Gastrocnemius medialis (tissue), 4 donors: ENCODE measurements at places on chromosomes 6 and 20.

DNA sequence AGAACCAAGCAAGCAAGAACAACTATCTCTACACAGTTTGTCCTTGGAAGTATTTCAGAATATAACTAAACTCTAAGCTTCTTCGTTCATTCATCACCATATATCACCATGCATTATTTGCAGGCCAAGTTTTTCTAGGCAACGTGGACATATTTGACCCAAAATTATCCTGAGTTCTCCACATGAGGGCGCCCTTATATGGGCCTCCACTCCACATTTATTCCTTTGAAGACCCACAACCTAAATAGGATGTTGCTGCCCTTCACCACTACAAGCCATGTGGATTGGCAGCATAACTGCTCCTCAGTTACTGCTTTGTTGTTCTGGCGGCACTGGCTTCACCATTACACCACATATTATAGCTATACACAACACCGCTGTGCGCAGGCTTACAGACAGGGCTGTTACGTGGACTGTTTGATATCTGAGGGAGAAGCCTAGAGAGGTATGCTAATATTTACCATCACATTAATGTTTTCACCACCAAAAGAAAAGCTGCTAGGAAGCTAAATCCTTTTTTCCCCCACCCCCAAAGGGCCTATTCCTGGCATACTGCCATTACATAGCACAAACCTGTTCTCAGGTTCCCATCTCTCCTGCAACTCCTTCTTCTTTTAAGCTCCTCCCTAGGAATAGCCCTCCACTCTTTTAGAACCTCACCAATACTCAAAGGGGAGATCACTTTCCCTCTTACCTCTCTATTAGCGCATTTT lies 411.7 kb downstream of the C6orf118 start:
- no peak overlapping the region for H3K27ac ChIP-seq
- DNase-seq: no peak
- no peaks in the 10 kb centered on the region for H3K36me3 ChIP-seq

- peak; percentile 71 for DNase-seq
- H3K36me3 ChIP-seq: peaks cover 4% of the 10 kb centered on the region
- H3K4me1 ChIP-seq: peaks cover 20% of the 10 kb centered on the region
- no peak overlapping the region for H3K4me3 ChIP-seq
- peak overlapping the region; percentile 68 for H3K27ac ChIP-seq
- no peaks in the 10 kb centered on the region for H3K27me3 ChIP-seq
Observed at GRCh38 chr20:41476013-41476441, 109.4 kb upstream of the EMILIN3 start.

DNA sequence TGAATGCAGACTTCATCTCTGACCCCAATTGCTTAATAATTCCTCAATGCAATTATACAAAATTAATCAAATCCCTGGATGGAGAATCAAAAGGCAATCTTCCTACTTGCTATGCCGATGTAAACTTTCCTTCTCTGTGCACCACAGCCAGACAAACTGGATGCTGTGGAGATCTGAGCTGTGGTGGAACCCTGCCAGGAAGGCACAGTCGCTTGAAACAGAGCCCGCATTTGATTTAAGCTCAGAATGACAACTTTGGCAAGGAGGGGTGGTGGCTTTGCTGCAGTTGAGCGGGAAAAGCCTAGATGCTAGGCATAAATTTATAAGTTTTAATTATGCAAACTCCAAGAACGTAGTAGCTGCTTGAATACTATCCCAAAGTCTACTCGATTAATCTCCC lies 190.8 kb downstream of the MTFR2 start:
- H3K27ac ChIP-seq: peak overlapping the region; percentile 42
- H3K4me1 ChIP-seq: peaks cover 5% of the 10 kb centered on the region
- H3K4me3 ChIP-seq: no peak overlapping the region
- H3K27me3 ChIP-seq: no peaks in the 10 kb centered on the region
- H3K36me3 ChIP-seq: no peaks in the 10 kb centered on the region
- no peak for DNase-seq

DNA sequence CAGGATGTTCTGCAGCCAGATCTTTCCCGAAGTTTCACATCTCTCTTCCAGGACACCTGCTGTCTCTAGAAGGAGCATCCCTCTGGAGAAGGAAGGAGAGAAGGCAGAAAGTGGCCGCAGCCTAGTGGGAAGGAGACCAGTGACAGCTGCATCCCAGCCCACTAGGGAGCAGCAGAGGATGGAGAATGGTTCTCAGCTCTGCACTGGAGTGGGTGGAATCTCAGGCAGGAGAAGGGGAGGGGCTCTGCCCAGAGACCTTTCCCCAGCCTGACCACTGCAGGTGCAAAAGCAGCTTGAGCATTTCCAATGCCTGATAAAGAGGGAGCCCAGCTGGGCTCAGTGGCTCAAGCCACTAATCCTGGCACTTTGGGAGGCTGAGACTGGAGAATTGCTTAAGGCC lies 32.3 kb downstream of the NCR2 start:
- no peak overlapping the region for H3K4me3 ChIP-seq
- H3K36me3 ChIP-seq: no peaks in the 10 kb centered on the region
- H3K27me3 ChIP-seq: peaks cover 50% of the 10 kb centered on the region
- H3K27ac ChIP-seq: no peak overlapping the region
- no peak for DNase-seq

GRCh38 chr20:31721408-31722256 lies 1.0 kb downstream of the BCL2L1 start:
- peaks cover 17% of the 10 kb centered on the region for H3K36me3 ChIP-seq
- peaks cover 35% of the 10 kb centered on the region for H3K4me1 ChIP-seq
- no peaks in the 10 kb centered on the region for H3K27me3 ChIP-seq
- peak overlapping the region; percentile 97 for H3K27ac ChIP-seq
- DNase-seq: peak; percentile 54
- H3K4me3 ChIP-seq: peak overlapping the region; percentile 85

GRCh38 chr6:100382767-100383195 lies 81.9 kb downstream of the SIM1 start:
- no peak overlapping the region for H3K4me3 ChIP-seq
- no peak for DNase-seq
- H3K36me3 ChIP-seq: no peaks in the 10 kb centered on the region
- H3K27me3 ChIP-seq: no peaks in the 10 kb centered on the region
- H3K27ac ChIP-seq: no peak overlapping the region

GRCh38 chr6:89944181-89944755 lies 50.0 kb downstream of the GJA10 start:
- H3K27ac ChIP-seq: no peak overlapping the region
- DNase-seq: no peak
- H3K4me1 ChIP-seq: peaks cover 25% of the 10 kb centered on the region
- H3K36me3 ChIP-seq: no peaks in the 10 kb centered on the region
- no peaks in the 10 kb centered on the region for H3K27me3 ChIP-seq
- no peak overlapping the region for H3K4me3 ChIP-seq

- peaks cover 7% of the 10 kb centered on the region for H3K27me3 ChIP-seq
- H3K27ac ChIP-seq: no peak overlapping the region
- DNase-seq: no peak
- no peak overlapping the region for H3K4me3 ChIP-seq
- no peaks in the 10 kb centered on the region for H3K36me3 ChIP-seq
- H3K4me1 ChIP-seq: no peaks in the 10 kb centered on the region
Observed at GRCh38 chr6:169171951-169172350, 81.7 kb downstream of the THBS2 start.

DNA sequence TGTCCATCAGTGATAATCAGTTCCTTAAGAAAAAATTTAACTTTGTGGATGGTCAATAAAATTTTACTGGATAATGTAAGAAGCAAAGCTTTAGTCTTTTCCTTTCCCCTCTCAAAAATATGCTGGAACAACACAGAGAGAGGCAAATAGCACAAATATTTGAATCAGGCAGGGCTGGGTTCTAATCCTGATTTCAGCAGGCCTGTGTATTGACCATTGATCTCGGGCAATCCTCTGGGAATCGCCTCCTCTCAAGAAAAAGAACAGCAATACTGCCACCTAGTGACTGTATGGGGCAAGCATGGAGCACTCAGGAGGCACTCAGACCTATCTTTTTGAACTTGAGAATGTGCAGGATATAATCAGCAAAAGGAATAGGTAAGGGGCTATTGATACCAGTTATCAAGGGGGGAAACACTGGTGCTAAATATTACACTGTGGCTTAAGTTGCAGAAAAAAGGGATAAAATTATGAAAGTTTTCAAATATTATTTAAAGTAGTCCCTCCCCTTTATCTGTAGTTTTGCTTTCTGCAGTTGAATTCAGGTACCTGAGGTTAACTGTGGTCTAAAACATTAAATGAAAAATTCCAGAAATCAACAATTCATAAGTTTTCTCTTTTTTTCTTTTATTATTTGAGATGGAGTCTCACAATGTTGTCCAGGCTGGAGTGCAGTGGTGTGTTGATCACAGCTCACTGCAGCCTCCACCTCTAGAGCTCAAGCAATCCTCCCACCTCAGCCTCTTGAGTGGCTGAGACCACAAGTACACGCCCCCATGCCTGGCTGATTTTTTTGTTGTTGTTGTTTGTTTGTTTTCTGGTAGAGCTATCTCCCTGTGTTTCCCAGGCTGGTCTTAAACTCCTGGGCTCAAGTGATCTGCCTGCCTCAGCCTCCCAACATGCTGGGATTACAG lies 91.8 kb upstream of the NHSL1 start:
- DNase-seq: no peak
- no peaks in the 10 kb centered on the region for H3K36me3 ChIP-seq
- no peak overlapping the region for H3K27ac ChIP-seq
- no peaks in the 10 kb centered on the region for H3K27me3 ChIP-seq
- H3K4me1 ChIP-seq: no peaks in the 10 kb centered on the region
- H3K4me3 ChIP-seq: no peak overlapping the region

DNA sequence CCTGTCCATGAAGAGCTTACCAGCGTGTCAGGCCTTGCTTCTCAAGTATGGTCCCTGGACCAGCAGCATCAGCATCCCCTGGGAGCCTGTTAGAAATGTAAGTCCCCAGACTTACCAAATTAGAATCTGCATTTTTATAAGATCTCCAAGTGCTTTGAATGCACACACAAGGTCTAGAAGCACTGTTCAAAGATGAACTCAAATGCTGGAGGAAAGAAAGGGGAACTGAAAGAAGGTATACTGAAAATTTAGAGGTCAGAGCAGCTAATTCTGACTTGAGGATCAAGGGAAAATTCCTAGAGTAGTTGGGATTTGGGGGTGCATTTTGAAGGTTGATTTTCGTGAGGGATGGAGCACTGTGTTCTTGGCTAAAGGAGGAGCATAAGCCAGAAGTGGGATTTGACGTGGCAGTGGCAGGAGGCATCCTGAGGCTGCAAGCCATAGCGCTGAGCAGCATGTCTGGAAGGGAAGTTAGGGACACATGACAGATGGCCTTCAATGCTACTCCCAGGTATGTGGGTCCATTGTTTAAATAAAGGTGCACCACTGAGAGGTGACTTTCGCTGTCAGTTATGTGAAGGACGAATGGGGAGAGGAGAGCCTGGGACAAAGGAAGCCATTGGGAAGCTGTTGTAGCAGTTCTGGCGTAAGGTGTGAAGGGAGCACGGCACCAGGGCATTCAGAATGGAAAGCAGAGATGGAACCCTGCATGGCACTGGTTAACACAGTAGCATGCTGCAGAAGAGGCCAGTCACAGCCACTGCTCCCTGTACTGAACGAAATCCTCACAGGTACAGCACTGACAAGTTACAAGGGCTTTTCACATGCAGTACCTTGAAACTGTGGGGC lies 36.2 kb downstream of the ARMC2 start:
- no peaks in the 10 kb centered on the region for H3K4me1 ChIP-seq
- no peaks in the 10 kb centered on the region for H3K36me3 ChIP-seq
- no peak for DNase-seq
- no peaks in the 10 kb centered on the region for H3K27me3 ChIP-seq
- no peak overlapping the region for H3K4me3 ChIP-seq

GRCh38 chr6:117947234-117947633 lies 40.2 kb downstream of the SLC35F1 start:
- no peak overlapping the region for H3K27ac ChIP-seq
- no peaks in the 10 kb centered on the region for H3K36me3 ChIP-seq
- H3K4me1 ChIP-seq: no peaks in the 10 kb centered on the region
- no peaks in the 10 kb centered on the region for H3K27me3 ChIP-seq

DNA sequence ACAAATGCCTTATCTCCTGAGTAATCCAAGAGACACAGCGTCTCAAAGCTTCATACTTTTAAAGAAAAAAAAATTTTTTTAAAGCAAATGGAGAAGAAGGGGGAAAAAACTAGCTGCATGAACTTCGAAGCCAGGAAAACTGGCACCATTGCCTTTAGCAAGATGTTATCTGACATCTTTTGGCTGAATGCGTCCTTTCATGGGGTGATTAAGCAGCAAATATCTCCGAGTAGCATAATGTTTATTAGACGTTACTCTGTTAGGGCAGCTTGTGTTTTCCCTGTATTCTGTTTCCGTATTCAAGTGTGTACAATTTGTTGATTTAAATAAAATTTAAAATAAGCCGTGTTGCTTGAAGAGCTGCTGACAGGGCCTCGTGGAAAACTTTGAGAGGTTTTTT lies 76.5 kb upstream of the TSHZ2 start:
- no peaks in the 10 kb centered on the region for H3K36me3 ChIP-seq
- H3K27ac ChIP-seq: no peak overlapping the region
- no peak overlapping the region for H3K4me3 ChIP-seq
- no peak for DNase-seq
- H3K27me3 ChIP-seq: no peaks in the 10 kb centered on the region

DNA sequence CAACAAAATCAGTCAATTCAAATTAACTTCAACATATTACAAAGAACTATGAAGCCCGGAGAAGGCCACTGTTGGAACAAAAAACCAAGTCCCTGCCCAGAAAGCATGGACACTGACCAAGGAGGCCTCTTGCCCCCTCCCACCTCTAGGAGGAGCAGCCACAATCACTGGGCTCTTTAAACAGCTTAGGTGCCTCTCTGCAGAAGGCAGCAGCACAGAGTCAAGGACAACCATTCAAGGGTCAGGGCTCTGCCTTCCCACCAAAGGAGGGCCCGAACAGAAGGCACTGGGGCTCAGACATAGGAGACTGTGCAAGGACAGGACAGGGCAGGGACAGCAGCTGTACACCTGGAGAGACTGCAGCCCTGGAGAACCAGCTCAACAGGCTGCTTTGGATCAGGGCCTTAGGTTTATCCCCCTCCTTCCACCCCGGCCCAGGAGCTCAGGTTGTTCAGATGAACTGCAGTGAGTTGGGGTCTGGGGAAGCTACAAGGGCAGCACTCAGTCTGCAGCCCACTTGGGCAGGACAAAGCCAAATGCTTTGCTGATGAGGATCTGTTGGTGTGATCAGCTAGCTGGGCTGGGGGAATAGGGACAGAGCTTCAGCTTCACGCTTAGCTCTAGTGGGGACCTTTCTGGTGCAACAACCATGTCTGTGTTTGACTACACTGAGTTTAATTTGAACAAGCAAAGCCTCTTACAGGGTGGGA lies 17.8 kb downstream of the TOMM34 start:
- no peak overlapping the region for H3K4me3 ChIP-seq
- H3K27me3 ChIP-seq: no peaks in the 10 kb centered on the region
- no peak overlapping the region for H3K27ac ChIP-seq
- H3K4me1 ChIP-seq: no peaks in the 10 kb centered on the region
- no peak for DNase-seq

DNA sequence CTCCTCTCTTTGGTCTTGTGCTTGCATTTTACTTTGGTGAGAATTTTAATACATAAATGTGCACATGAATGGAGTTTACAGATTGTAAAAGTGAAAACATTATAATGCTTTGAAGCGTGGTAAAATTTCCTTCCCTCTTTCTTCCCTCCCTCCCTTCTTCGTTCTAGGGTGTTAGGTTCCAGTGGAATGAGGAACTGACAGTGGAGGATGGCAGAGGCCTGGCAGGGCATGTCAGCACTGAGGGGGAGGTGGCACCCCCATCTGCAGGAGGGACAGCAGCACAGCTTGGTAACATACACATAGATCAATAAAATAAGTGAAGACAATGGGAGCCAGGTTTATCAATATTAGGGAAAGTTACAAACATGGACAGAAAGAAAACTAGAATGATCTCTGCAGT lies 47.5 kb downstream of the RNASET2 start:
- H3K36me3 ChIP-seq: no peaks in the 10 kb centered on the region
- H3K27me3 ChIP-seq: peaks cover 6% of the 10 kb centered on the region
- no peak overlapping the region for H3K27ac ChIP-seq
- H3K4me3 ChIP-seq: no peak overlapping the region
- H3K4me1 ChIP-seq: no peaks in the 10 kb centered on the region
- no peak for DNase-seq
